Caco-2 (cell line): ENCODE measurements at places on chromosomes 16 and 17. TPM values are rescaled to one million over a fixed set of nuclear protein-coding genes. Genes with fewer than 3 reads are reported as not detected.
A peak's percentile ranks its signal among the peaks of the same experiment; 100 is the strongest.

The OSBPL7 gene
- total RNA-seq: 46.8 and 48.3 TPM in 2 replicates

The C16orf92 gene
- not detected in 2 replicates for total RNA-seq

The AIPL1 gene
- total RNA-seq: not detected in 2 replicates

The AFMID gene
- total RNA-seq: 68.5 and 83.0 TPM in 2 replicates

The ERN2 gene
- total RNA-seq: not detected in 2 replicates

The HEATR9 gene
- not detected in 2 replicates for total RNA-seq

The HCRT gene
- total RNA-seq: not detected in 2 replicates

The SLC52A1 gene
- not detected in 2 replicates for total RNA-seq

DNA sequence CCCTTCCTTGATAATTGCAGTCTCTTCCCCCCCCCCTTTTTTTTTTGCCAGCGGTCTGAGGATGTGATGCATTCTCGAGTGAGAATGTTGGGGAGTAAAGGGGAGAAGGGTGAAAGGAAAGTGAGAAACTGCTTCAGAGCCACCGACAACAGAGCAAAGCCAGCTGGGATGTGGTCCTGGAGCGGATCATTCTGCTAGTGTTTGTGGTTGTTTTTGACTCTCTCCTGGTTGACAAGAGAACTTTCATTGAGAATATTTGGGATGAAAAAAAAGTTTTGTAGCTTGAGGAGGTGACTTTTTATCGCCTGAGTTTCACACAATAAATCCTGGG is 1.3 kb downstream of the NF1 start:
- H3K27me3 ChIP-seq: no peaks in the 10 kb centered on the region
- no peak for DNase-seq
- H3K36me3 ChIP-seq: no peaks in the 10 kb centered on the region
- 0 out of 2 replicates have a peak, but pooled peaks cover 9% of the 10 kb centered on the region for H3K4me1 ChIP-seq
- H3K27ac ChIP-seq: peak overlapping the region; percentile 57
- peak overlapping the region; percentile 98 for H3K4me3 ChIP-seq

DNA sequence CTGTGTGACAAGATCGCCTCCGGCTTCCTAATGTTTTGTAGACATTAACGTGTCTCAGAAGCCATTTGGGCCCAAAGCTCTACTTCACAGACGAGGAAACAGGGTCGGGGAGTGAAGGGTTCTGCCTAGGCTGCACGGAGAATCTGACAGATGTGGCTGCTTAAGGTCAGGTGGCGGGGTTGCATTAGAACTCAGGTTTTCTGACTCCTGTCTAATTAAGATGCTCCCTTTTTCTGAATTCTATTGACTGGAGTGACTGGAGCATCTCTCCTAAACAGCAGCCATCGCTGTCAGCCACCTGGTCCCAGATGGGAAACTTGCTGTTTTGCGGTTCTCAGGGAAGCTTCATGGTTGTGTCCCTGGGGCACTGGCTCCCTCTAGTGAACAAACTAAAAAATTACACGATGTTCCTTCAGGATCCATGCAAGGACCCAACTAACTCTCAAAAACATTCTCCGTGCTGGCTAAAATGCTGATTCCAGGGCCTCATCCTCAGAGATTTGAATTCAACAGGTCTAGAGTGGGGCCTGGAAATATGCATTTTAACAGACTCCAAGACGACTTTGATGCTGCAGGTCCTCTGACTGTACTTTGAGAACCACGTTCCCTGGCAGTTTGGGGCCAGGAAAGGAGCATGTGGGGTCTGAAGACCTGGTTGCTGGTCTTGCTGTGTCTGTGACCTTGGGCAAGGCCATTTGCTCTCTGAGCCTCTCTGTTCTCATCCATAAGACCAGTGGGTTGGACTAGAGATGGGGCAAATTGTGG is 117.4 kb downstream of the IRF8 start:
- no peaks in the 10 kb centered on the region for H3K27me3 ChIP-seq
- H3K4me3 ChIP-seq: no peak overlapping the region
- no peaks in the 10 kb centered on the region for H3K4me1 ChIP-seq
- no peaks in the 10 kb centered on the region for H3K36me3 ChIP-seq
- no peak overlapping the region for H3K27ac ChIP-seq

GRCh38 chr17:1325766-1326165 is 46.3 kb downstream of the TRARG1 start:
- H3K36me3 ChIP-seq: no peaks in the 10 kb centered on the region
- no peak for DNase-seq
- no peak overlapping the region for H3K27ac ChIP-seq

DNA sequence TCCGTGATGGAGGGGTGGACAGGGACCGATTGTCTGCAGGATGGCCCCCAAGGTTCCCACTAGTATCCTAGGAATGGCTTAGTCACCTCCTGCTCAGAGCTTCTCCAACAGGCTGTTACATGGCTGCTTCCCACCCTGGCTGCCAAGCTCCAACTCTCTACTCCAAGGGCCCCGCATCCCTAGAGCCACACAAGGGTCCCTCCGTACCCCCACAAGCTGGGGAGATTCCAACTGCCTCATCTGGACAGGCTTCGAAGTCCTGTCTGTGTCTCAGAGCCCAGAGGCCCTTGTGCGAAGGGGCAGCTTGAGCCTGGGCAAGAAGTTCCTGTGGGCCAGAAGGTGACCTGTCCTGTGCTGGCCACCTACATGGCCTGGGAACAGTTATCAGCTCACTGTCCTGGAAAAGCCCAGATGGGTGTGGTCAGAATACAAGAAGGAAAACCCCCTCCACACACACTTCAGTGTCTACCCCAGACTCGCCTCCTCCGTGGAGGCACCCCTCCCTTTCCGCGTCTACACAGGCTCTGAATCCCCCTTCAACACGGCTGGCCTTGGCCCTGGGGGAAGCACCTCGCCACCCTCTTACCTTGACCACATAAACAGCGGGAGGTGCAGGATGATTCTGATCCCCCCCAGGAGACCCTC is 586 bp downstream of the MEAK7 start:
- DNase-seq: no peak
- no peaks in the 10 kb centered on the region for H3K36me3 ChIP-seq
- H3K4me3 ChIP-seq: peak overlapping the region; percentile 79
- H3K27ac ChIP-seq: peak overlapping the region; percentile 96

GRCh38 chr17:20189302-20189701 is 180.1 kb downstream of the SPECC1 start:
- peaks cover 21% of the 10 kb centered on the region for H3K4me1 ChIP-seq
- no peaks in the 10 kb centered on the region for H3K27me3 ChIP-seq
- DNase-seq: no peak
- H3K36me3 ChIP-seq: no peaks in the 10 kb centered on the region

- no peak overlapping the region for H3K4me3 ChIP-seq
- H3K4me1 ChIP-seq: peaks cover 4% of the 10 kb centered on the region; the same call in 1 of the 2 replicates
- DNase-seq: no peak
Observed at GRCh38 chr17:61179380-61179806, 220.2 kb upstream of the TBX2 start.

DNA sequence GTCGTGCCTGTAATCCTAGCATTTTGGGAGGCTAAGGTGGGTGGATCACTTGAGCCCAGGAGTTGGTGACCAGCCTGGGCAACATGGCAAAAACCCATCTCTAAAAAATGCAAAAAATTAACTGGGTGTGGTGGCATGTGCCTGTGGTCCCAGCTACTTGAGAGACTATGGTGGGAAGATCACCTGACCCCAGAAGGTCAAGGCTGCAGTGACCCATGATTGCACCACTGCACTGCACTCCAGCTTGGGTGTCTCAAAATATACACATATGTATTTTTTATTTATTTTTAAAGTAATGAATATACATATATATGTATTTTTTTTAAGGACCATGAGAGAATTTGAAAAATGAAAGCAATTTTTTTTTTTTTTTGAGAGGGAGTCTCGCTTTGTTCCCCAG is 5.1 kb upstream of the NUFIP2 start:
- no peak overlapping the region for H3K4me3 ChIP-seq
- H3K36me3 ChIP-seq: no peaks in the 10 kb centered on the region
- no peaks in the 10 kb centered on the region for H3K4me1 ChIP-seq
- H3K27ac ChIP-seq: no peak overlapping the region
- no peak for DNase-seq

- peak overlapping the region; percentile 87 for H3K27ac ChIP-seq
- peaks cover 9% of the 10 kb centered on the region for H3K36me3 ChIP-seq
- H3K27me3 ChIP-seq: no peaks in the 10 kb centered on the region
- no peak for DNase-seq
- H3K4me3 ChIP-seq: no peak overlapping the region
Observed at GRCh38 chr16:50316102-50316847, 49.9 kb downstream of the ADCY7 start.

- DNase-seq: no peak
- no peaks in the 10 kb centered on the region; the same call in 1 of the 2 replicates for H3K4me1 ChIP-seq
- H3K27ac ChIP-seq: no peak overlapping the region
- H3K4me3 ChIP-seq: no peak overlapping the region
Observed at GRCh38 chr17:69539274-69539673, 124.8 kb downstream of the MAP2K6 start.

GRCh38 chr17:38970128-38970527 is 2.9 kb upstream of the FBXO47 start:
- no peaks in the 10 kb centered on the region for H3K4me1 ChIP-seq
- H3K4me3 ChIP-seq: no peak overlapping the region
- no peak overlapping the region for H3K27ac ChIP-seq
- DNase-seq: no peak

GRCh38 chr16:14569213-14569612 is 60.8 kb downstream of the PARN start:
- H3K4me3 ChIP-seq: no peak overlapping the region
- no peak overlapping the region for H3K27ac ChIP-seq
- H3K4me1 ChIP-seq: peaks cover 11% of the 10 kb centered on the region
- peaks cover 2% of the 10 kb centered on the region; the same call in 1 of the 2 replicates for H3K36me3 ChIP-seq
- no peak for DNase-seq

- H3K27ac ChIP-seq: peak within 1 kb of the TSS; percentile 95
- 0 out of 2 replicates have a peak, but pooled peaks cover 14% of the 10 kb centered on the region for H3K4me1 ChIP-seq
- no peaks in the 10 kb centered on the region for H3K27me3 ChIP-seq
- peak within 1 kb of the TSS; percentile 97 for H3K4me3 ChIP-seq
- DNase-seq: peak; percentile 92
- peaks cover 4% of the 10 kb centered on the region for H3K36me3 ChIP-seq
Observed at GRCh38 chr17:42832934-42833766, at the start of gene PSME3. Gene PSME3, plus strand, starts transcription at chr17:42833397. Its CDS starts 235 bp downstream, at chr17:42833632.

- DNase-seq: no peak
- H3K27me3 ChIP-seq: no peaks in the 10 kb centered on the region
- H3K4me3 ChIP-seq: no peak overlapping the region
- no peaks in the 10 kb centered on the region for H3K36me3 ChIP-seq
- H3K27ac ChIP-seq: no peak overlapping the region
Observed at GRCh38 chr17:9958586-9959281, 53.7 kb upstream of the RCVRN start.
